ENCODE measurements at places on chromosomes 12 and 14.

- DNase-seq = no peak
Measured at GRCh38 chr14:30227876-30228275, 300.2 kb upstream of the PRKD1 start.

- no peak for DNase-seq
Measured at GRCh38 chr12:4379405-4379804, at the start of gene FGF23. FGF23 (minus strand) TSS chr12:4379712; CDS start chr12:4379582, 130 bp downstream.

DNA sequence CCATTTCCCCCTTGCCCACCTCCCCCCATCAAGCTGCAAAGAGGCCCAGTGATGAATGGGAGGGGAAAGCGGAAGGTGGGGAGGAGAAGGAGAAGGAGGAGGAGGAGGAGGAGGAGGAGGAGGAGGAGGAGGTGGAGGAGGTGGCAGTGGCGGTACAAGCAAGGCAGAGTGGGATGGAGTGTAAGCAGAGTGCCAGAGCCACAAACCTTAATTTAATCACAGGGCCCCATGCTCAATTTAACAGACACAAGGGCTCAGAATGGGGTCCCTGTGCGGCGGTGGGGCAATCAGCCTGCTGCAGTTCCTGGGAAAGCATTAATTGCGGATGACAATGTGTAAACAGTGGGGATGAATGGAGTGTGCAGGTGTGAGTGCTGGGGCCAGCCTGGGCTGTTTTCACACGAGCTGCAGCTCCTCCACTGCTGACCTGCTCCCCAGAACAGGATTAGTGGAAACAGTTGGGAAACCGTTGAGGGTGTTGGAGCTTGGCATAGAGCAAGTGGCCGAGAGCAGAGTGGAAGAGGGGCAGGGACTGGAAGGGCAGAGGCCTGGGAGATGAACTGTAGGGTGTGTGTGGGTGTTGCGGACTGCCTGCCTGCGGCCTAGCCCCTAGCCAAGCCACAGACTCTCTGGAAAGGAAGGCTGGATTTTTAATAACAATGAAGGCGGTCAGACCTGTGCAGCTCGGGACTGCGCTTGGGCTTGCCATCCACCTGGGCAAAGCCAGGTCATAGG lies 36.4 kb upstream of the SMOC1 start:
- DNase-seq = no peak

DNA sequence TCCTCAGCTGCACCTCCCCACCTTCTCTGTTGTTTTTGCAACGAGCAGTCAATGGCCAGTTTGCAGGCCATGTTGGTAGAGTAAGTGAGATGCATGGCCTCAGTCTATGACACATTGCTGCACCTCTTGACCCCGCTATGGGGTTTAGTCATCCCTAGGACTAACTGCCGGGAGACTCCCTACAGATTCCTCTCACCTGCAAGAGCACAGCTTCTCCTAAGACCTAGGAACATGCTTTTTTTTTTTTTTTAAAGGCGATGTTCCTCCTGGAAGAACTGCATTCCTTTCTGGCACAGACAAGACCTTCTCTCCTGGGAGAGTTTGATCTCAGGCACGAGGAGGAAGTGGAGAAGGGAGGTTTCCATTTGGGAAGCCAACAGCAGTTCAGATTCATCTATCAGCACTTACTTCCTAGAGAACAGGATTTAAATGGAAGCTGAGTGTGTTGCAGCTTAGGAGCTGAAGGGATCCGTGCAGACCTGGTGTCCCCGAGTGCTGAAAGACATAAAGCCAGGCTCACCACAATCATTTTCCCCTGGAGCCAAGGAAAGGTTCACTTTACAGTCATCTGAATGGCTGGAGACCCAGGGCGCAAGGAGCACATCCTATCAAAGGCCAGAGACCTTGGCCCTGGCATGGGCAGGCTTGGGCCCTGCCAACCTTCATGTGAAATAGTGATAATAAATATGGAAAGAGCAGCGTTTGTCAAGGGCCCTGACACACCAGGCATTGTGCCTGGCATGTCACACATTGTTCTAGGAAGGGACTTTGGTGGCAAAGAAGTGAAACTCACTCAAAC lies 104.1 kb downstream of the LGMN start:
- no peak for DNase-seq

DNA sequence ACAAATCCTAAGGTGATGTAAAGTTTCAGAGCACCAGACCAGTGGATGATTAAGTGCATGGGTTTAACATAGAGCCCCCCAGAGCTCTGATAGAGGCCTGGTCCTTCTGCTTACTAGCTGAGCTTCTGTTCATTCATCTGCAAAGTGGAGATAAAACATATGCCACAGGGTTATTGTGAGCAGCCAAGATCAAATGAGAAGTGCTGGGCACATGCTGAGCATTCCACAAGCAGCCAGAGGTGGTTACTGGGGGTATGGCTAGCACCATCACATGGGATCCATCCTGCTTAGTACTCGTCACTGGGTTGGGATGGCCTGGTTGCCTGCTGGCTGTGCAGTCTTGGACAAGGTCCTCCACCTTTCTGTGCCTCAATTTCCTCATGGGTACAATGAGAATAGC lies 18.0 kb upstream of the SMUG1 start:
- no peak for DNase-seq

DNA sequence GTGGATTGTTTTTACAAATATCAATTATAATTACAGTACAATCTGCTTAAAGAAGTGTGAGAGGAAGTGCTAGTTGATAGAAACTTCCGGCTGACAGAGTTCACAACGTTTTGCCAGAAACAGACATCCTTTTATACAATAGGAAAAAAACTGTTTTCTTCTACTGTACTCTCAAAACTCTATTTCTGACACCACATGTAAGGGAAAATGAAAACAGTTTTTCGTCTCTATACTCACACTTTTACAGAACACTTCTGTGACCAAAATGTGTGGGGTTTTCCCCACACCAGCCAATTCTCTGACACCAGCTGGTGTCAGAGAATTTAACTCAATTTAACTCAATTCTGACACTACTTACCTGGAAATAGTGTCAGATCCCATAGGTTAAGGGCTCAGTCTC lies 24.2 kb upstream of the HIF1A start:
- DNase-seq = peak; percentile 16

DNA sequence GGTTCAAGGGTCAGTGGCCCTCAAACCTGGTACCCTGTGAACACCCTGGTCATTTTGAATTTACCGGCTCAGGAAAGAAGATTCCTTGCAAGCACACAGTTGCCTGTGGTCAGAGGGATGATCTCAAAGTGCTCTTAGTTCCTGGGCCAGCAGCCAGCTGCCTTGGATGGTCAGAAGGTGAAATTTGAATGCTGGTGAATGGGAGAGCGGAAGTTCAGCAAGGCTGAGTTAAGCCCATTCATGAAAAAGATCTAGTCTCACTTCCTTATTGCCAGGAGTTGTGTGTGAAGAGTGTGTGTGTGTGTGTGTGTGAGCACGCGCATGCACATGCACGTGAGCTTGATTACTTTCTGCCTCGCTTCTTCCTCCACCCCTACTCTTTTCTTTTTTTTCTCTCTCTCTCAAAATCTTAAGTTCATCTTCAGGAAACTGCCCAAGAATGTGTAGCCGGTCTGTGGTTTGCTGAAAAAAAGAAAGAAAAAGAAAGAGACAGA lies 155.5 kb upstream of the CCND2 start:
- DNase-seq = no peak

GRCh38 chr12:119249383-119250155 lies 70.8 kb downstream of the HSPB8 start:
- DNase-seq = no peak

DNA sequence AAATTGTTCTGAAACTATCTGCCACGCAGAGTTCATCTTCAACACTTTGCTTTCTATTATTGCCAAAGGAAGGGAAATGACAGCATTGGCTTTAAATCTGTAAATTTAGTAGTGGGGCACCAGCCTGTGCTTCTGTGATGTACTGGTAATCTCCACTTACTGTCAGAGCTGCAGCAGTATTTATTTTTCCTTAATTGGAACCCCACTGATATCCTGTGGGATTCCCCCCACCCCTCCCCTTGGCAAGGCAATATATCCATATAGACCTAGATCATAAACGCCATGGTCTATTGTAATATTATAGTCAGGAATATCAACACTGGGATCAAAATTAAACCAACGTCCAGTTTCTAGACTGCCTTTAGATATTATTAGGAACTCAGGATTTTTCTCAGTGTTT lies 96.7 kb downstream of the RMST start:
- no peak for DNase-seq

DNA sequence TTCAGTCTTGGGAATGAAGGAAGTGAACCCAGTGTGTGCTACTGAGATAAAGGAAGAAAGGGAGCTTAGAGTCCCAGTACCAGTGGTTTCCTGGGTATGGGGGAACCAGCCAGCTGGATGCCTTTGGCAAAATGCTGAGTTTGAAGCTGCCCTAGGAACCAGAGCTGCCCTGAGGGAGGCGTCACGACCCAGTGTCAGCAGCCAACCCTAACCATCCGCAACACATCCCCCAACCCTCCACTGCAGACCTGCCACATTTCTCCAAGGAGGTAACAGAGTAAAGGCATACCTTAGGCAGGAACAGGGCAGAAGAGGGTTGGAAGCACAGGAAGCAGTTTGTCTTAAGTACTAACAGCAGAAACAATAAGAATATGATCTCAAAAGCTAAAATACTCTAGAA lies 28.6 kb downstream of the PRDM4 start:
- no peak for DNase-seq

GRCh38 chr12:52123487-52124186 lies 44.1 kb downstream of the SMIM41 start:
- no peak for DNase-seq

DNA sequence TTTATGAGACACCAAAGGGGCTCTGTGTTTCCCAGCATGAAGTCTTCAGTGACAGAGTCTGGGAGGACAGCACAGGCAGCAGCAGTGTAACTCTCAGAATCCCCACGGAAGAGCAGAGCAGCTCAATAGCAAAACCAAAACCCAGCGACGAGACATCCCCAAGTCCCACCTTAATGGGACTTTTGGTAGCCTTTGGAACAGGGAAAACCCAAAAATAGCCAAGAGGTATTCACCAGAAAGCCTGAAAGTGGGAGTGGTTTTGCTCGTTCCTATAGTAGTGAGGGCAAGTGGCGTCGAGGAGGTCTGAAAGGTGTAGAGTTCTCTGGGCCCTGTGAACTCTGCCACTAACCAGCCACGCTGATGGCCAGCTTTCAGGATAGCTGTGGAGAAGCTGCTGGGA lies 174.6 kb downstream of the ETV6 start:
- DNase-seq = no peak

DNA sequence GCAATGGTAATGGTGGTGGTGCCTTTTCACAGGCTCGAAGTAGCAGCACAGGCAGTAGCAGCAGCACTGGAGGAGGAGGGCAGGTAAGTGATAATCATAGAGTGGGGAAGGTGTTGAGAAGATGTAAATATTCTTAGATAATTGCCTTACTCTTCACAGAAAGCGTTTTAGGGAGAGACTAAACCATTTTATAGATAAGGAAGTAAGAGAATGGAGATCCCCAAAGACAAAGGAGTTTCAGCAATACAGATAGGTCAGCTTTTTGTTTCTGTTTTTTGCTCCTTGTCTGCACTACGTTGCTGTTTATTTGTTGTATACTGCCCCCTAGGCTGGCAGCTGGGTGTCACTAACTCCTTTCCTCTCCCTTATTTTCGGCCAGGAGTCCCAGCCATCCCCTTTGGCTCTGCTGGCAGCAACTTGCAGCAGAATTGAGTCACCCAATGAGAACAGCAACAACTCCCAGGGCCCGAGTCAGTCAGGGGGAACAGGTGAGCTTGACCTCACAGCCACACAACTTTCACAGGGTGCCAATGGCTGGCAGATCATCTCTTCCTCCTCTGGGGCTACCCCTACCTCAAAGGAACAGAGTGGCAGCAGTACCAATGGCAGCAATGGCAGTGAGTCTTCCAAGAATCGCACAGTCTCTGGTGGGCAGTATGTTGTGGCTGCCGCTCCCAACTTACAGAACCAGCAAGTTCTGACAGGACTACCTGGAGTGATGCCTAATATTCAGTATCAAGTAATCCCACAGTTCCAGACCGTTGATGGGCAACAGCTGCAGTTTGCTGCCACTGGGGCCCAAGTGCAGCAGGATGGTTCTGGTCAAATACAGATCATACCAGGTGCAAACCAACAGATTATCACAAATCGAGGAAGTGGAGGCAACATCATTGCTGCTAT lies 2.0 kb downstream of the SP1 start:
- DNase-seq = peak; percentile 36

GRCh38 chr12:120962532-120963020 lies 15.8 kb upstream of the HNF1A start:
- no peak for DNase-seq

DNA sequence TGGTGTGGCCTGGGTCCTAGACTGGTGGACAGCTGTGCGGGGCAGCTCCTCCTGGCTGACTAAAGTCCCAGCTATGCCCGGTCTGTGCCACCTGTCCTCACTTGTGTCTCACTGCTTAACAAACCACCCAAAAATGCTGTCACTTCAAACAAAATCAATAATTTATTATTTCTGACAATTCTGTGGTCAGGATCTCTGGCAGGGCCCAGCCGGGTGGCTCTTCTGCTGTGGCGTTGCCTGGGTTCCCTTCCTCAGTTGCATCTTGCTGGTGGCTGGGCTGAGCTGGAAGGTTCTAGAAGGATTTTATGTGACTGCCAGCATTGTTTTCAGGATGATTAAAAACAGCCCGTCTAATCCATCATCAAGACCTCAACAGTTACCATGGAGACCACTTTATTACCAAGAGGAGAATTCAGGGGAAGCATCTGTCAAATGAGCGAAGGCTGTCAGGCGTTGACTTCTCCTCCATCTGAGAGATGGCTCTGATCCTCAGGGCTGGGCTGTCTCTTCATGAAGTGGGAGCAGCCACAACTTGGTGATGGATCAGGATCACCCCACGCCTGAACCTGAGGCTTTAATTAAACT lies 280.6 kb upstream of the SFSWAP start:
- DNase-seq = no peak

DNA sequence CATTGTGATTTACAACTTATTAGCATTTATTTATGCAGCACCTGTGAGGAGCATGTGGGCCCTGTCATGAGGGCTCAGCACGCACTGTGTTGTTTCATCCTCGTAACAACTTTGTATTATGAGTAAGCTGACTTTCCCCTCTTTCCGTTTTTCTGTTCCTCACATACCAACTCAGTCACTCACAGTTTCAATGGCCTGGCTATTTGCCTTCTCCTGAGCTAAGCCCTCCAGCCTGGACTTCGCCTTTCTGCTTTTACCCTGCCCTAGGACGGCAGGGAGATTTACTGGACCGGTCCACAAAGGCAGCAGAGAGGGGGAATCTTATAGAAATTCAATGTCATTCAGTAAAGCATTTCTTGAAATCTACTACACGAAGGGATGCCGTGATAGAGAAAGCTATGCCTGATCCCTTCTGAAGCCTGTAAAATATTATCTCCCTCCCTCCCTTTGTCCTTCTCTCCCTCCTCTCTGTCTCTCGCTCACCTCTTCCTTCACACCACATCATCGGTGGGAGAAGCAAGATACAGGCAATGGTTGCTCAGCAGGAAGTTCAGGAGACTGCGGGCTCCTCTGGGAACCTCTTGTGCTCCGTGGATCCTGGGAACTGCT lies 219.2 kb upstream of the TBX3 start:
- no peak for DNase-seq

DNA sequence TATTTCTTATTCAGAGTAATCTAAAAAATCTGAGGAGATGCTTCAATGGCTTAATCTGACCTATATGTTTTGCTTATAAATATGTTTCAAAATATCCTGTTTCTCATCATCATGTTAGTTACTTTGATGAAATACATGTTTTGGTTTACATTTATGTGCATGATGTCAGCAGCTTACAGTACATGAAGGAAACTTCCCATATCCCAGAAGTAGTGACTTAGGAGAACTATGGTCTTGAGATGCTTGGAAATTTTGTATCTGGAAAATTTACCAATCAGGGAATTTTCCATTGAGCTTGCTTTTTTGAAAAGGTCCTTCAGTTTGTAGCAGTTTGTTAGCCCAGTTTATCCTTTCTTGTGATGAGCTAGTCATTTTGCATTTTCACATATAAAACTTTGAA lies 73.3 kb downstream of the RASSF8 start:
- no peak for DNase-seq

GRCh38 chr12:89796798-89797382 lies 88.3 kb upstream of the ATP2B1 start:
- DNase-seq = no peak

All from activated CD4-positive, alpha-beta T cell treated with anti-CD3 and anti-CD28 coated beads, Interleukin-2, amount 50 U/mL, for 1 hour (primary cell).